Upper lobe of right lung (tissue), 1 donor: ENCODE measurements at places on chromosomes 13 and 19. TPM values are rescaled to one million over a fixed set of nuclear protein-coding genes. Genes with fewer than 3 reads are reported as not detected.

DNA sequence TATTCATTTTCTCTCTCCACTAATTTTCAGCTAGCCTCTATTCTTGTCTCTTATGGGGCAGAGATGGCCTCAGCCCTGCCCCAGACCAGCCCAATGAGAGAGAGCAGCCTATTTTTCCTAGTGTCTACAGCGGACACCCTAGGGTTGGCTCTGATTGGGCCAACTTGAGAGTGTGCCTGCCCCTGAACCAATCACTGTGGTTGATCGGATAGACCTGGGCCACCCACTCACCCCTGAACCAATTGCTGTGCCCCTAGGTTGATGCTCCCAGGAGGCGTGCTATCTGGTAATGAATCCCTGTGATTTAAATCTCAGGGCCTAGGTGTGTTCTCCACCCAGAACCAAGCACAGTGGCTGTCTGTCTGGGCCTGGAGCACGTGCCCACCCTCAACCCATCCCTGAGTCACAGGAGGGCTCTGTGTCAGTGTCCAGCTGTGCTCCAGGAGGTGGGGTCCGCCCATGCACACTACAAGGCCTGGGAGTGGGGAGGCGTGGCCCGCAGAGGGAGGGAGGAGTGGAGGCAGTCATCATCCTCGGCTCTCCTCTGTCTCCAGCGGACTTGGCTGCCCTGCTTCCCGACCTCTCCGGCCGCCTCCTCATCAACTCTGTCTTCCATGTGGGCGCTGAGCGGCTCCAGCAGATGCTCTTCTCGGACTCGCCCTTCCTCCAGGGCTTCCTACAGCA, 14.9 kb upstream of the SCN1B start:
- DNase-seq, result no peak

DNA sequence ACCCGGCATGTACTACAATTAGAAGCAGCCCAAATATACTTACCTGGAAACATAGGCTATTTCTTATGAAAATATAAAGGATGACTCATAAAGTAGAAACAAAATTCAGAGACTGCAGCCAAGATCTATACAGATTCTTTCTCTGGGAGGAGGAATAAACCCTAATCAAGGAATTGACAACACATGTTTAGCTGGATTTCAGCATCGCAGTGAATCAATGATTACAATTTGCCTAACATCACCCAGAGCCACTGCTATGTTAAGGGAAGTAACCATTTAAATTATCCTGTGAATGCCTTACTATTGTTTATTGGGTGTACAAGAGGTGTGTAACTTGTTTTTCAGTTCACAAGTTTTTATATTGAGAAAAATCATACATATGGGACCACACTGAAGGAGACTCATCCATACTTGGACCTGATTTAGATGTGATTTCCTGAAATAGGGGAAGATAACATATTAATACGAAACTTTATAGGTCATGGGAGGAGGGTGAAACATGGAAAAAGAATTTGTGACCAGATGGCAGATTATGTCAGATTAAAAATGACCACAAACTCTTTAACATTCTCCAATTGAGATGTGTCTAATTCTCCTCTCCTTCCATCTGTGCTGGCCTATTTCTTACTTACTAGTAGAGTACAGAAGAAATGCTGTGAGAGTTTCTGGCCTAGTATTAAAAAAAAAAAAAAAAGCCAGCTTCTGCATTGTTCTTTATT, 1168.4 kb downstream of the SLITRK1 start:
- no peak for DNase-seq

Gene RTBDN
- not detected for total RNA-seq

- no peak for DNase-seq
Observed at GRCh38 chr13:23754997-23755396, 134.2 kb downstream of the MIPEP start.

DNA sequence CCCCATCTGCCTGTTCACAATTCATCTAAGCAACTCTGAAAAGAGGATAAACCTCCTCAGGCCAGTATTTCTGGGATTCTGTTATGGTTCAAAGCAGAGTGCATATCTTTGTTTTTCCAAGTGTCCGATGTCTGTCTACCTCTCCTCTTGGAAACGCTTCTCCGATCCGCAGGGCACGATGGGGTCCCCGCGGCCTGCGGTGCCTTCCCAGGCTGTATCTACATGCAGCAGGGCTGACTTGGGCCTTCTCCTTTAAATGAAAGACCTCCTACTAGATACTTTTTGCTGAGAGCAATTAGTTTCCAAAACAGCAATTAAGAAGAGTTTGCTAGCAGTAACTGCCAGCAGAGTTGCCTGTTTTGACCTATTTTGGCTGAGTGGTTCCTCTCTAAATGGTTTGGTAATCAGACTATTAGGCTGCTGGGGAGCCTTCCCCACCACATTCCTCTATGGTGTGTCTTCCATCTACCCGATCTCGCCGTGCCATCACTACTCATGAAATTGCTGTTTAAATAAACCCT, 23.5 kb downstream of the COL4A2 start:
- no peak for DNase-seq

DNA sequence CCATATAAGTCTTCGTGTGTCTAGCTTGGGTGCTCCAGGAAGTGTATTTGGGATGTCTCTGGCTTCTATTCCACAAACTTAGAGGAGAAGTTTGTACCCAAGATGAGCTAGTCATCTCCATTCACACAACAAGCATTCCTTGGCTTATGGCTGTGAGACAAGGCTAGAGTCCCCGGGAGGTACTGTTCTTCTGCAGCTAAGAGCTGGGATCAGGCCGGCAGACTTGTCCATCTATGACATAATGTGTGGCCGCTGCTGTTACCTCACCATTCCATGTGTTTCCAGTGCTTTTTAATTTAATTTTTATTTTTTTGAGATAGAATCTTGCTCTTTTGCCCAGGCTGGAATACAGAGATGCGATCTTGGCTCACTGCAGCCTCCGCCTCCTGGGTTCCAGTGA, 20.7 kb downstream of the GATAD2A start:
- no peak for DNase-seq

DNA sequence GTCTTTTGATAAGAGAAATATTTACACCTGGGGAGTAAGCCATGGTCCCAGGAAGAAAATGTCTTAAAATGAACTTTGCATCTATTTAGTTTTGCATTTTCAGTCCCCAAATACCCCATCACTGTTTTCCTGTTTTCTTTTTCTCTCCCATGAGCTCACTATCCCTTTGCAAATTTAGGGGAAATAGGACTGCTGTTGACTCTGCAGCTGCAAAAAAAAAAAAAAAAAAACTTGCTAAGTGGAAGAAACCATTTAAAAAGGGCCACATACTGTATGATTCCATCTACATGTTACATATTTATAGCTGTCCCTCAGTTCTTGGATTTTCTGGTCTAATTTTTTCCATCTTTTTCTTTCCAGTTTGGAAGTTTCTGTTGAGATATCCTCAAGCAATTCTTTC, 98.2 kb upstream of the SERP2 start:
- no peak for DNase-seq

DNA sequence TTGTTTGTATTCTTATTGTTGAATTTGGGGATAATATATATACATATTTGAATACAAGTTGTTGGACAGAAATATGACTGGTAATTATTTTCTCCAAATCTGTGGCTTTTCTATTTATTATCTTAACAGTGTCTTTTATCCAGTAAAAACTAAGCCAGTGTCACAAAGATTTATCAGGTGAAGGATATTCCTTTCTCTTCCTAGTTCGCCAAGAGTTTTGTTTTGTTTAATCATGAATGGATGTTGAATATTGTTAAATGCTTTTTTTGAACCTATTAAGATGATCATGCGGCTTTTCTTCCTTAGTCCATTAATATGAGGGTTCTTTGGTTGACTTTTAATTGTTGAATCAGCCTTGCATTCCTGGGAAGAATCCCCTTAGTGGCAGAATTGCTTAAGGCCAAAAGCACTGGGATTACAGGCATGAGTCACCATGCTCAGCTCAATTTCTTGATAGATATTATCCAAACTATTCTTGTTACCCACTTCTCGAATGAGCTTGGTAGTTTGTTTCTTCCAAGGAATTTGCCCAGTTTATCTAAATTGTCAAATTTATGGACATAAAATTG, 53.3 kb downstream of the TEX26 start:
- no peak for DNase-seq
